ENCODE measurements at places on chromosomes 16 and 17. TPM values are rescaled to one million over a fixed set of nuclear protein-coding genes. Genes with fewer than 3 reads are reported as not detected.

DNA sequence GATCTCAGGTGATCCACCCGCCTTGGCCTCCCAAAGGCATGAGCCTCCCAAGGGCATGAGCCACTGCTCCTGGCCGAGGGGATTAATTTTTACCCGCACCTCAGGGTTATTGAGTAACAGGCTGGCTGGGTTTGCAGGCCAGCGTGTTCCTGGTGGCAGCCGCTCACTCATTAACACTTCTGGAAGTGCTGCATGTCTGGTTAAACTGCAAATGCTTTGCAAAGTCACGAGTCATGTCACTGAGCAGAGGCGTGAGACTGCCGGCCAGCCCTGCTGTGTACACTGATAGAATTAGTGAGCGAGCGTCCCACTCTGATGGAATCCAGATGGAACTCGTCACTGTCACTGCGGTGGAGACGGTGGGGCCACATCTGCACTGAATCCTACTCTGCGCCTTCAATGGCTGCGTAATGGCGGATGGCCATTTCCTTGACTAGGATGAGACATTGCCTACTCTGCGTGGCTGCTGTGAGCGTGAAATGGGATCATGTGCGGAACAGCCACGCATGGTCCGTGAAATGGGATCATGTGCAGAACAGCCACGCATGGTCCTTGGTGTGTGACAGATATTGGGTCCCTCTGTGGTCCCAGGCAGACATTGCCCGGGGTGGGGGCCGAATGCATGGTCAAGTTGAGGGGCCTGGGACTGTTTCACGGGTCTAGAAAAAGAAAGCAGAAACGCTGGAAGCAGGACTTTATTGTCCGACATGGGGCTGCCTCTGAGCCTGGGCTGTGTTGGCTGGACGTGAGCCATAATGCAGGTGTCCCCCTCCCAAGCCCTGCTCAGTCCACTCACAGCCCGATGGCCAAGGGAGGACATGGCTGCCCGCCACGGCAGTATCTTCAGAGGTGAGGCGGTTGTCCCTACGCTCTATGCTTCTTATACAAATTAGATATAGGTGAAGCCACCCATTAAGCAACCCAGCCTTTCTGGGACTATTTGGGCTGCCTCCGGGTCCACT, 740 bp upstream of the SLC5A10 start:
- DNase-seq, result peak; percentile 72

- DNase-seq, result no peak
Measured at GRCh38 chr17:68437979-68438822, 19.1 kb downstream of the WIPI1 start.

DNA sequence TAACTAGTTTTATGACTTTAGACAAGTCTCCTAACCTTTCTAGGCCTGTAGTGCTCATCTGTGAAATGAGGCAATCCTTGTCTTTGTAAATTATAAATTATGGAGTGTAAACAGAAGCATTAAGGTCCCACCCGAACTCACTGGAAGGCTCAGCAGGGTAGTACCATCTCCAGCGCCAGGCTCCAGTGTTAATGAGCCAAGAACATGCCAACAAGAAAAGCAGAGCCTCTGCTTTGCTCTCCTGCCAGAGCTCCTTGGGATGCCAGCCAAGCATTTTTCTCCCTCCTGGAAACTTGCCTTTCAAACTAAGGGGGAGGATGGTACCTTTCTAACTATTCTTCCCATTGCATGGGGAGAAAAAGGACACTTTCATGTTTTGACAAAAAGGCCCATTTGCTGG, 14.9 kb downstream of the LIMD2 start:
- no peak for DNase-seq

- no peak for DNase-seq
Measured at GRCh38 chr17:76123749-76124581, 17.1 kb downstream of the FOXJ1 start.

DNA sequence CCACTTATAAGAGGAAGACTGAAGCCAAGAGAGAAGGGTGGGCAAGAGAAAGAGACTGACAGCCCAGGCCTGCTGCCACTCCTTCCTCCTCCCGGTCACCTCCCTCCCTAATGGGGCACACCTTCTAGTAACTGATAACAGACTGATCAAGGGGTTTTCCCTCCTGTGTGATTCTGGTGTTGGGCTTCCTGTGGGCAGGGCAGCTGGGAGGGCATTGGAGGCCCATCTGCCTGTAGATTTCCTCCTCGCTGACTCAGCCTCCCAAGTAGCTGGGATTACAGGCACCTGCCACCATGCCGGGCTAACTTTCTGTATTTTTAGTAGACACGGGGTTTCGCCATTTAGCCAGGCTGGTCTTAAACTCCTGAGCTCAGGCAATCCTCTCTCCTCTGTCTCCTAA, 16.2 kb downstream of the CA4 start:
- DNase-seq, result no peak

DNA sequence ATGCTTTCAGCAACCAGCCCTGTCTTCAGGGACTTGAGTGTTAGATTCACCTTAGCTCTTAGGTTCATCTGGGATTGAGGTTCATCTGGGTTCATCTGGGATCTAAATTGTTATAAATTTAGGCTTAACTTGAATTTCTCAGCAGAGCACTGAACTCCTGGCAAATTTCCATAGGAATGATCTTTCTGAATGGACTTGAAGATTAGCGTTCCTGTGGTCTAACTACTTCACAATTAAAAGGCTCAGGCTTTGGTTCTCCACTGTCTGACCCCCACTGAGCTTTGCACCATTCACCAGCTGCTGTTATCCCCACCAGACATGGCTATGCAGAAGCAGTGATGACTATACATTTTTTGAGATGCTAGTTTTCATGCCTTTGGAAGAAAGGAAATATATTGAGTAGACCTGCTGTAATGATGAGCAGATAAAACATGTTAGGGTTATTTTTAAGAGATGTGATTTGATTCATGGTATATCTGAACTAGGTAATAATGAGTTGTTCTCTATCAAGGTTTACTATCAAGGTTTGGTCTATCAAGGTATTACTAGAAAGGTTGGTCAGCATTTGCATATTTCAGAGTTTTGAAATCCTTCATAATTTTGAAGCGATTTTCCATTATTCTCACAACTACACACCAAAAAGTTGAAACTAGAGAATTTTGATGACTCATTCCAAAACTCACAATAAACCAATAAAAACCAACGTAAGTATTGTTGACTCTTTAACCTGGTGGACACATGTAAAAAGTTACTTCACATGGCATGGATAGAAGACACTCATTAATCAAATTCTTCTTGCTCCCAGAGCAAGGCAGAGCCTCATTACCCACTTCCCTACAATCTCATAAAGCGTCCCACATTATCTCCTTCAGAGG, 71.7 kb downstream of the SNX11 start:
- no peak for DNase-seq

DNA sequence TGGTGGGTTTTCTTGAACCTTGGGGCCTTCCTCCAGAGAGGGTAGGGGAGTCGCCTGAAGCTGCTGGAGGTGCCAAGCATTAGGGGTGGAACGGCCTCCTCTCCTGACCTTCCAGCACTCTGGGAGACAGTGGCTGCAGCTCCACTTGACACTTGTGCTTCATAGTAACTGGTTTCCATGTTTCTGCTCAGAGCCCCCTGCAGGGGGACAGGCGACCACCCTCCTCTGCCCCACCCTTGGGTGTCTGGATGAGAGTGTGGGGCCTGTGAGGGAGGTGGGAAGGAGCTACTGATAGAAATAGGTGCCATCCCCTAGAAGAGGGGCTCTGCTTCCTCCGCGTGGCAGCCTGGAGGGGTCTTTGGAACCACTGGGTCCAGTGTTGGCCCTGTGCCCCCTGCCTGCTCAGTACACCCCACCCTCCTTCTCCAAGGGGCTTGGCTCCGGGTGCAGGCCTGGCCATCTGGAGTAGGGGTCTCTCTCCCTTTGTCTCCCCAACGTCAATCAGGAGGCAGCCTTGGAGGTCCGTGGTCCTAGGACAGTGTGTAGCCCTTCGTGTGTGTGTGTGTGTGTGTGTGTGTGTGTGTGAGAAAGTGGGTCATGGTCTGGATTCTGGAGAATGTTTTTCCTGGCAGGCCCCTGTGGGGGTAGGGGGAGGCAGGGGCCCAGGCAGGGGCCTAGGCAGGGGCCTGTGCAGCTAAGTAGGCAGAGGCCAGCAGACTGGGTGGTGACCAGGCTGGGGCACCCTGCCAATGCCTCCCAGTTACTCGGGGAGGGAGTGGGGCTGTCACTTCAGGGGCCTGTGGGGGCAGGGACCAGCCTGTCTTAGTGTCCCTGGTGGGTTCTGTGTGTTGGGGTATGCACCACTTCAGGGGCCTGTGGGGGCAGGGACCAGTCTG, 4.9 kb downstream of the LASP1 start:
- DNase-seq, result no peak

The NUP93 gene
- total RNA-seq, result 57.2 TPM

DNA sequence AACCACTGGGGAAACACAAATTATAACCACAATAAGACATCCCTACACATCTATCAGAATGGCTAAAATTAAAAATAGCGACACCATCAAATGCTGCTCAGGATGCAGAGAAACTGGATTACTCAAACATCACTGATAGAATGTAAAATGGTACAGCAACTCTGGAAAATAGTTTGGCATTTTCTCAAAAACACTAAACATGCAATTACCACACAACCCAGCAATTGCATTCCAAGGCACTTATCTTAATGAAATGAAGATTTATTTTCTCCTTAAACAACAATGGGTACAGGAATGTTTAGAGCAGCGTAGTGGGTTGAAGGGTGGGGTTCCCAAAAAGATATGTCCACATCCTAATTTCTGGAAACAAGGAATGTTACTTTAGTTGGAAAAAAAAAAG, 309.0 kb upstream of the PMFBP1 start:
- no peak for DNase-seq

GRCh38 chr17:78197147-78197832, 10.1 kb downstream of the AFMID start:
- DNase-seq, result no peak

The FBXL16 gene
- 3.6 TPM for total RNA-seq

The RBFOX1 gene
- total RNA-seq, result not detected

The ENO3 gene
- total RNA-seq, result 8.6 TPM

DNA sequence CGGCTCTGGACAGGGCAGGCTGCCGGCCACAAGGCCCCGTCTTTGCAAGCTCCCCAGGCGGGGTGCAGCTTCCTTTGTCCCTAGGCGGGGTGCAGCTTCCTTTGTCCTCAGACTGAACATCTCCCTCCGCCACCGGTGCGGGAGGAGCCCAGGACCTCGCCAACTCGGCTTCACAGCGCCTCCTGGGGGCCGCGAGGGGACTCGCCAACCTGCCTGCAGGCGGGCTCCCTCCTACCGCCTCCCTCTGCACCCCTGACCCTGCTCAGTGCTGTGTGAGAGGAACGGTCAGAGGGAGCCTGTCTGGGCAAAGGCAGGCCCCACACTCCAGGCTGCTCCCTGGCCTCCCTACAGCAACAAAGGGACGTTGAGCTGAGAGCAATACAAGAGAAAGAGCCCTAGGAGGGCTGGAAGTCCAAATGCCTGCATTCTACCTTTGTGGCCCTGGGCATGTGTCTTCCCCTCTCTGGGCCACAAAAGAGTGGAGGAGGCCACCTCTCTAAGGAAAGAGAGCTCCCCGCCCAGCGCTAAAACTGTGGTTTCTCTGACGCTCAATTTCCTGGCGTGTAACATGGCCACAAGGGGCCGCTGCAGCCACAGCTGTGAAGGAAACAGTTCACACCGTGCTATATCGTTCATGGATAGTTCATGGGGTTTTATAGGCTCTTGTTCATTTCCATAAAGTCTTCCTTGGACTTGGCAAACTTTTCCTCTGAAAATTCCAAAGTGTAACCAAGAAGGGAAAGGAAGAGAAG, 20.9 kb upstream of the KRT19 start:
- DNase-seq, result peak; percentile 92

DNA sequence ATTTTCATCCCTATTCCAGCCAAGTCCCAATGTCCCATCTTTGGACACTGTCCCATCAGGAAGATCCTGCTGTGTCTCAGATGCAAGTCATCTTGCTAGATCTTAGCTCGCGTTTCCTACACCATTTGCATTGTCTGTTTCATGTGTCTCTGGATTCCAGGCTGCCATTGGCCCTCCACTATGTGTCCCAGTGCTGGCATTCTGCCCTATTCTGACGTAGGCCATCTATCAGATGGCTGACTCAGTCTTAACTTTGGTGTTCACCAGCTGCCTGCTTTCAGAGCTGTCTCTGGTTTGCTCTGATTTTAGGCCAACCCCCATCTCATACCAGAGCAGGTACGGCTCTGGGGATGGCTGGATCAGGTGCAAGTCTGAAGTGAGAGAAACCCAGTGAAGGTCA, 300.9 kb upstream of the ASIC2 start:
- no peak for DNase-seq

- DNase-seq, result no peak
Measured at GRCh38 chr16:63745456-63745855, 1376.4 kb downstream of the CDH11 start.

GRCh38 chr17:61149862-61150362, 249.7 kb upstream of the TBX2 start:
- no peak for DNase-seq

DNA sequence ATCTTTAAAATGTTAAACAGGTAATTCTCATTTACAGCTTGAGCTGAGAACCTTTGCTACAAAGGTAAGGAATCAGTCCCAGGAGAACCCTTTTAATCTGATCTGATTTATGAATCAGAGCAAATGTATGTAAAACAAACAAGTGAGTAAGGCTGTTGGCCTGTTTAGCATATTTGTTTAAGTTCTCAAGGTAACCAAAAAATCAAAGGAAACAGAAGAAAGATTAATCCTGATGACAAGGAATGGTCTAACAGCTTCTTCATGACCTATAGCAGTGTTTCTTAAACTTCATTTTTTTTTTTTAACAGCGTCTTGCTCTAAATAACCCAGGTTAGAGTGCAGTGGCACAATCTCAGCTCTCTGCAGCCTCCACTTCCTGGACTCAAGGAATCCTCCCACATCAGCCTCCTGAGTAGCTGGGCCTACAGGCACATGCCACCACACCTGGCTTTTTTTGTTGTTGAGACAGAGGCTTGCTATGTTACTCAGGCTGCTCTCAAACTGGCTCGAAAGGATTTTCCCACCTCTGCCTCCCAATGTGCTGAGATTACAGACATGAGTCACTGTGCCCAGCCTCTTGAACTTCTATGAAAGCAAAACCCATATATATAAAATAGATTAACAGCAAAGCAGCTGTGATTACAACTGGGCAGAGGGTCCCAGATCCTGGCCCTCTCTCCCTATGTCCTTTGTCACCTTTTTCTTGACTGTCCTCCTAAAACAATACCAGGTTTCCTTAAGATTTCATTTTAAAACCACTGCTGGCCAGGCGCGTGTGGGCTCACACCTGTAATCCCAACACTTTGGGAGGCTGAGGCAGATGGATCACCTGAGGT, 5.1 kb upstream of the JPT1 start:
- no peak for DNase-seq

GRCh38 chr16:84774810-84775209, 45.0 kb upstream of the CRISPLD2 start:
- no peak for DNase-seq

Measured in upper lobe of right lung (tissue), 1 donor.